ENCODE measurements at places on chromosomes 2 and 18.
A peak's percentile ranks its signal among the peaks of the same experiment; 100 is the strongest.

DNA sequence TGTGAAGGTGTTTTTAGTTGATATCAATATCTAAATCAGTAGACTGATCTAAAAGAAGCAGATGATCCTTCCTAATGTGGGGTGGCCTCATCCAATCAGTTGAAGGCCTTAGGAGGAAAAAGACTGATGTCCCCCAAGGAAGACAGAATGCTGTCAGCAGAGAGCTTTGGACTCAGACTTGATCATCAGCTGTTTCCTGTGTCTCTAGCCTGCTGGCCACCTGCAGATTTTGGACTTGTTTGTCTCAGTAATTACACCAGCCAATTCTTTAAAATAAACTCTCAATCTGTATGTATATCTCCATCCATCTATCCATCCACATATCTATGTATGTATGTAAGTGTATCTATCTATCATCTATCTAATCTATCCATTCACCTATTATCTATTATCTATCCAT is 301.3 kb downstream of the LPIN1 start:
- no peak for DNase-seq

- no peak for DNase-seq
These were observed 37.5 kb upstream of the TTN start for GRCh38 chr2:178844701-178845100.

DNA sequence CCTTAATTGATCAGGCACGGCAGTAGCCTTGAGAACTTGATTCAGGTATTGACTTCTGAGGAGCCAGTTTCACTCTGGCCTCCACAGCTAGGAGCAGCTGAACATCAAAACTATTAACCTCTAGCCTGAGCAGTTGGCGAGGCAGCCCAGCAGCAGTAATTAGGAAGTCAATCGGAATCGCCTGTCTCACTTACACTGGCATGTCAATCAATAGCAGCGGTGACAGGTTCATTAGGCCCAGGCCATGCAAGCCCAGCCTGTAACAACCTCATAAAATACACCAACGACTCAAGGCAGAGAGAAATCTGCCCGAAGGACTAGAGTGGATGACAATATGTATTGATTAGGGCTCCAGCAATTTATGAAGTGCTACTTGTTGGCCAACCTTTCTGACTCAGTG is 255.4 kb upstream of the SKOR2 start:
- DNase-seq = no peak

GRCh38 chr2:62150597-62151305 is 45.2 kb upstream of the B3GNT2 start:
- DNase-seq = peak; percentile 24

DNA sequence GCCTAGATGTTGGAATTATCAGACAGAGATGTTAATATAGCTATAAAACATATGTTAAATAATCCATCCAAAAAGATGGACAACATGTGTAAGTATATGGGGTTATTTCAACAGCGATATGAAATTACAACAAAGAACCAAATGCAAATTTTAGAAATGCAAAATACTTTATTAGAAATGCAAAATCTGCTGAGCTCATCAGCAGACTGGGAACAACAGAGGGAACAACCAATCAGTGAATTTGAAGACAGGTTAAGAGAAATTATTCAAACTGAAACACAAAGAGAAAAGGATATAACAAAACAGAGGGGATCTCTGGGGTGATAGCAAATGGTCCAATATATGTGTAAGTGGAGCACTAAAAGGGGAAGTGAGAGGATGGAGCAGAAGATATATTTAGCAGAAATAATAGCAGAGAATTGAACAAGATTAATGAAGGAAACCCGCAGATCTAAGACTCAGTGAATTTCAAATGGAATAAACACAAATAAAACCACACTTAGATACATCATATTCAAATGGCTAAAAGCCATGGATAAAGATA is 13.5 kb upstream of the HS6ST1 start:
- DNase-seq = no peak

DNA sequence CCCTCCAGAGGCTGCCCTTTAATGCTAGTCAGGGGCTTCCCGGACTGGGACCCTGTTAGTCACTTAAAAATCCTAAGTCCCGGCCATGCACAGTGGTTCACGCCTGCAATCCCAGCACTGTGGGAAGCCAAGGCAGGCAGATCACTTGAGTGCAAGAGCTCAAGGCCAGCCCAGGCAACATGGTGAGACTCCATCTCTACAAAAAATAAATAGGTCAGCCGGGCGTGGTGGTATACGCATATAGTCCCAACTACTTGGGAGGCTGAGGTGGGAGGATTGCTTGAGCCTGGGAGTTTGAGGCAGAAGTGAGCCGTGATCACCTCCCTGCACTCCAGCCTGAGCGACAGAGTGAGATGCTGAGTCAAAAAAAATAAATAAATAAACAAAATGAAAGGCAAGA is 17.2 kb upstream of the KCNG2 start:
- no peak for DNase-seq

- no peak for DNase-seq
These were observed 38.2 kb upstream of the PXDN start for GRCh38 chr2:1782514-1782913.

GRCh38 chr2:118122594-118123281 is 34.5 kb downstream of the INSIG2 start:
- no peak for DNase-seq

DNA sequence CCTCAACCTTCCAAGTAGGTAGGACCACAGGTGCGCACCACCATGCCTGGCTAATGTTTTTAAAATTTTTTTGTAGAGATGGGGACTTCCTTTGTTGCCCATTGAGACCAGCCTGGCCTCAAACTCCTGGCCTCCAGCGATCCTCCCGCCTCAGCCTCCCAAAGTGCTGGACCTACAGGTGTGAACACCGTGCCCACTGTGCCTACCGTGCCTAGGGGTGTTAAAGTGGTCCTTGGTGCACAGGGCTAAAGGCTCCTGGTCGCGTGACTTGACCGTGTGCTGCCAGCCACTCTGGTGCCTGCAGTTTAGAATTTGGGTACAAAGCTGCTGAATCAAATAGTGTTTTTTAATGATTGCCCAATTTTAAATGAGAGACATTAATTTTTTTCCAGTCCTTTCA is 51.0 kb upstream of the KCNG2 start:
- DNase-seq = no peak

DNA sequence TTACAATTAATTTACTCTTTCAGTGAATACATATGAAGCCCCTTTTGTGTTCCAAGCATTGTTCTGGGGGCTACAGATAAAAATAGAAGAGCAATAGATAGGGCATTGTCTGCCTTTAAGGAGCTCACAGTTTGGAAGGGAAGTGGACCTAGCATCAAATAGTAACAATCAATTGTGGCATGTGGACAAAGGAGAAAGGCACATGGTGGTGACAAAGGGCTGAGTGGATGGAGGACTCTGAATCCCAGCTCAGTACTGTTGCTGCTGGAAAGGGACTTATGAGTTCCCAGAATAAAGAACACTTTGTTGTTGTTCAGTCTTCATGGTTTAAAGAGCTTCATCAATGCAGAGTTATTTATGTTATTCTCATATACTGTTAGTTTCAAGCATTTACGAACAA is 217.7 kb downstream of the HRH4 start:
- DNase-seq = no peak

DNA sequence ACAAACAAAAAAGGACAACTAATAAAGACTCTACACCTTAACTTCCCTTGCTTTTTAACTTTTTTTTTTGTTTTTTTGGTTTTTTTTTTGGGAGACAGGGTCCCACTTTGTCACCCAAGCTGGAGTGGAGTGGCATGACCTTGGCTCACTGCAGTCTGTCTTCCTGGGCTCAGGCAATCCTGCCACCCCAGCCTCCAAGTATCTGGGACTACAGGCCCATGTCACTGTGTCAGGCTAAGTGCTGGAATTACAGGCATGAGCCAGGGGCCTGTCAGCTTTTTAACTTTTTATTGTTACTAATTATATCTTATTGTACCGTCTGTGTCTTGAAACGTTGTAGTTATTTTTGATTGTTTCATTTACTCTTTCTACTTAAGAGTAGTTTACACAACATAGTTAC is 25.5 kb downstream of the WDR7 start:
- no peak for DNase-seq

DNA sequence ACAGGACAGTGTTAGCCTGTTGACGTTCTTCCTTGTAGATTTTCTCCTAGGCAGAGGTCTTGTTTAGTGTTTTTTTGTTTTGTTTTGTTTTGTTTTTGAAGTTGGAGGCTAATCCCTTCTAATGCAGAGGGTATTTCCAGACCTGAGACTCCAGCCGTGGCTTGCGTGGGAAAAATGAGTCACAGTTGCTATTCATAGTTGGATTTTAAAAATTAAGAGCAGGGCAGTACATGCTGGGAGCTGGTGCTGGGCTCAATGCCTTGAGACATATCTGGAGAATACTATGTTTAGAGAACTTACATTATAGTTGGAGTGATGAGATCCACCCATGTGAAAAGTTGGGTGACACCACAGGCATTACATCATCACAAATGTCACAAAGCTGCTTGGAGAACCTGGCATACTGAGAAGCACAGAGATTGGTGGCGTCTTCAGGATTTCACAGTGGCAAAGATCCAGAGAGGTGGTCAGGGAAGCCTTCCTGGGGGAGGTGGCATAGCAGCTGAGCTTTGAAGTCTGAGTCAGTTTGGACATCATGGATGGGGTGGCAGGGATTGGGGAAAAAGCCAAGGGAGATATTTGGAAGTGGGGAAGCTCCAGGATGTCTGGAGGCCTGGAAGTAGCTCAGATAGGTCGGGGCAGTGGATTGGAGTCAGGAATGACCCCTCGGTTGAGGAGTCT is 249.4 kb downstream of the LOXHD1 start:
- no peak for DNase-seq
